ENCODE measurements at places on chromosomes 4 and X. TPM values are rescaled to one million over a fixed set of nuclear protein-coding genes. Genes with fewer than 3 reads are reported as not detected.

The FAM236D gene
- total RNA-seq, result not detected

The FUNDC2 gene
- 86.8 TPM for total RNA-seq

The PHKA1 gene
- 11.9 TPM for total RNA-seq

The MAGEA9B gene
- not detected for total RNA-seq

The CHRNA9 gene
- total RNA-seq, result 0.62 TPM

The APELA gene
- not detected for total RNA-seq
